ENCODE measurements at places on chromosomes 11 and 22.
A peak's percentile ranks its signal among the peaks of the same experiment; 100 is the strongest.

GRCh38 chr11:49505231-49505630 lies 296.8 kb upstream of the FOLH1 start:
- DNase-seq: no peak

- DNase-seq: no peak
These were observed 1.2 kb downstream of the DKK3 start for GRCh38 chr11:12007230-12007593.

GRCh38 chr11:134158023-134158422 lies 65.7 kb downstream of the NCAPD3 start:
- DNase-seq: no peak

GRCh38 chr11:61254403-61255025 lies 13.5 kb downstream of the PGA5 start:
- DNase-seq: peak; percentile 57

DNA sequence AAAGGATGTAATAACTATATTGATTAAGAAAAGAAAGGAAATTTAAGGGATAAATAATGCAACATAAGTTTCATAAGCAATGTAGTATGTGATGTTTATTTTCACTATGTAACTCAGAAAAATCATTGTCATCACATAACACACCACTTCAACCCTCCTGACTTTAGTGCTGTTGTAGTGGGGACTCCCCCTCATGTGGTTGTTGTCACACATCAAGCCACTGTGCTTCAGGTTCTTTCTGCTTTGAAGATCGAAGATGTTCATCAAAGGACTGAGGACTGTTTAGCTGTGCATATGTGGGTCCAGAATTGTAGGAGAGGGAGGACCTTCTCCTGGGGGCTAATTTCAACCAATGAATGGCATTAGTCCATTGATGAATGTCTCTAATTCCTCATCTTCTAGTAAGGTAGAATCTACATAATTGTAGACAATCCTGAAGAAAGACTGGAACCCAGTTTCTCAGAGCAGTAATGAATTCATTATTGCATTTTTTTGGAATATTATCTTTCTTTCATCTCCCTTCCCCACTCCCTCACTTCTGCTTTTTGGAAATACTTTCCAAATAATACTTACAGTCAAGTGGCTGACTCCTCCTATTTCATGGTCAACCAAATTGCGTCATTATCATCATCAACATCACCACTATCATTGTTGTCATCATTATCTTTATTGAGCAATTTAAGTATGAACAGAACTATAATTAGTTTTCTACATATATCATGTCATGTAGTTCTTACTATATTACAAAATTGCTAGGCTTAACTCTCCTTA lies 9.8 kb upstream of the CARD16 start:
- no peak for DNase-seq

GRCh38 chr22:39173787-39174497 lies 21.5 kb upstream of the CBX7 start:
- DNase-seq: peak; percentile 69

Measured in CD4-positive, alpha-beta T cell treated with Interferon gamma for 1 hour (primary cell).